ENCODE measurements at places on chromosomes 4 and X.

GRCh38 chr4:19508442-19508841, 743.3 kb upstream of the SLIT2 start:
- DNase-seq, result no peak

DNA sequence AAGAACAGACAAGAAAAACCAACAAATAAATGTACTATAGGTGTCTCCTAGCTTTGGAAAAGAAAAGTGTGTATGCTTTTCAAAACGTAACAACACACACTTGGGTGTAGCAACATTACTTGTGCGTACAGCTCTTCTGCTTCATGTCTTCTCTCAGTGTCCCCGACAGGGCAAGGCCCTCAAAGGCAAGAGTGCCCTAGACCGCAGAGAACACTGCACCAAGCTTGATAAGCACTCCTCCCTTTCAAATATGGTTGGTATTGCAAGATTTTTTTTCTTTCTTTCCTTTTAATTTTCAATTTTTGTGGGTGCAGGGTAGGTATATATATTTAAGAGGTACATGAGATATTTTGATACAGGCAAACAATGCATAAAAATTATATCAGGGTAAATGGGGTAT, 106.8 kb downstream of the EIF4E start:
- DNase-seq, result no peak

GRCh38 chrX:124085063-124085462, 123.6 kb downstream of the STAG2 start:
- DNase-seq, result no peak

DNA sequence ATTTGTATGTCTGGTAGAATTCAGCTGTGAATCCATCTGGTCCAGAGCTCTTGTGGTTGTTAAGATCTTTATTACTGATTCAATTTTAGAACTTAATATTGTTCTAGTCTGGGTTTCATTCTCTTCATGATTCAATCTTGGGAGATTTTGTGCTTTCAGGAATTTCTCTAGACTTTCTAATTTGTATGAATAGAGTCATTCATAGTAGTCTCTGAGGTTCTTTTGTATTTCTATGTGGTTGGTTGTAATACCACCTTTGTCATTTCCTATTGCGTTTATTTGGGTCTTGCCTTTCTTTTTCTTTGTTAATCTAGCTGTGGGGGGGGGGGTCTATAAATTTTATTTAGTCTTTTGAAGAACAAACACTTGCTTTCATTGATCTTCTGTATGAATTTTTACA, 824.8 kb upstream of the GALNTL6 start:
- DNase-seq, result no peak

GRCh38 chr4:163795885-163796284, 301.4 kb downstream of the TMA16 start:
- DNase-seq, result no peak

GRCh38 chr4:165393051-165393450, 14.2 kb downstream of the CPE start:
- no peak for DNase-seq

DNA sequence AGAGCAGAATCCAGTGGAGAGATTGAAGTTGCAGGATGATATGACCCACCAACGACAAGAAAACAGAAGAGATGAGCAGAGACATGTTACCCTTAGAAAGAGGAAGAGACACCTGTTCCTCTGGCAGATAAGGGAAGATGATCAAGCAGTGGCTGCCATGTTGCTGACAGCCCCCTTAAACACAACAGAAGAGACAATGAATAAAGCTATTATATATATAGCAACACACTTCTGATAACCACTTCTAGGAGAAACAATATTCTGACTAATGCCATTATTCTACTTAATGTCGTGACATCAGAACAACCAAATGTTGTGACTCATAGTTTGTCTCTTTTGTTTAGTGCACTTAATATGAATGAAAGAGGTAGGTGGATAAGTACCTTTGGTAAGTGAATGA, 44.9 kb downstream of the SH3RF1 start:
- DNase-seq, result no peak
